ENCODE measurements at places on chromosomes 16 and 17.

DNA sequence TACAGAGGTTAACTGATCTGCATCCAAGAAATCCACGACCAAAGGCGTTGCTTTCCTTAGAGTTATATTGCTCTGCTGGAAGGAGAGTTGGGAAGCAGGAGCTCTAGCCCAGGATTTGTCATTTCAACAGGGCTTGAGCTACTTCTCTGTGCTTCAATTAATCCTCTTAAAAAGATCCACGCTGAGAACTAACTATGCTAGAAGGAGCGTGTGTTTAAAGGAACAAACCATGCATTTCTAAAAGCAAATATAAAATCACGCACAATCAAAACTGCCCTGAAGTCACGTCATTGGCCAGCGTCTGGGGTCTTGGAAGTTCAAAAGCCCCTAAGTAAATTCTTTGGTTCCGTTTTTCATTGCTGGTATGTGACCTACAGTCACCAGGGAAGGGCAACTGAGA is 1.1 kb downstream of the ARL6IP1 start:
- DNase-seq: no peak

DNA sequence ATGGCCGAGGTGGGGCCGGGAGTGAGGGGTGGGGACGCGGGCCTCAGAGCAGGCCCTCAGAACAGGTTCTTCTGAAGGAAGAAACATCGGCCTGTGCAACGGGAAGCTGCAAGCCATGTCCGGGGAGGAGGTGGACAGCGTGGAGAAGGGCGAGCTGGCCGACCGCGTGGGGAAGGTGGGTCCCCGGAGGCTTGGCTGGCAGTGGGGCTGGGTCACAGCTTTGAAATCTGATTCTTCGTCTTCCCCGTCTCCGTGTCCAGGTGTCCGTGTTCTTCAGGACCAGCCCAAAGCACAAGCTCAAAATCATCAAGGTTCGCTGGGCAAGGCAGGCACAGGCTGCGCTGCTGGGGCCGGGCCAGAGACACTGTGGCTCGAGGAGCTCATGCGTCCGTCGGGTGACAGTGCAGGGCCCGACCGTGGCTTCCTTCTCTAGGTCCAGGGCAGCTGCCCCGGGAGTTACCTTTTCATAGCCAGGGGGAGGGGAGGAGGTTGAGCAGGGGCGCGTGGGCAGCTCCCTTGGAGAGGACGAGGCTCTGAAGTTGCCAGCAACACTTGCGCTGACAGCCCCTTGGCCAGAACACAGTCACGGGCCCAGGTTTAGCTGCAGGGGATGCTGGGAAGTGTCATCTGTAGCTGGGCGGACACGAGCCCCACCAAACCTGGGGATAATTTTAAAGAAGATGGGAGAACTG is 51.3 kb downstream of the MEAK7 start:
- DNase-seq: no peak

DNA sequence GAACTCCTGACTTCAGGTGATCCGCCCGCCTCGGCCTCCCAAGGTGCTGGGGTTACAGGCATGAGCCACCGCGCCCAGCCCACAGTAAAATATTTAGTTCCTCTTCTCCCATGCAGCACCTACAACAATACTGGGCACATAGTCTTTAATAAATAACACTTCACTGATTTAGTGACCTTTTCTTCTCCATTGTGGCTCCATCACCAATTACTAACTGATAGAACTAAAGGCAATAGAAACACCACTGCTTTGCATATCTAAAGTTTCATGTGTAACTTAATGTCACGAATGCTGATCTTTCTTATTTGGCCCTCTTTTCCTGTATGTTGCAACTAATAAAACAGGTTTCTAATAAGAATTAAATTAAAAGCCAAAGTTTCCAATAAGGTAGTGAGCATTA is 38.9 kb downstream of the TRIM37 start:
- DNase-seq: no peak

DNA sequence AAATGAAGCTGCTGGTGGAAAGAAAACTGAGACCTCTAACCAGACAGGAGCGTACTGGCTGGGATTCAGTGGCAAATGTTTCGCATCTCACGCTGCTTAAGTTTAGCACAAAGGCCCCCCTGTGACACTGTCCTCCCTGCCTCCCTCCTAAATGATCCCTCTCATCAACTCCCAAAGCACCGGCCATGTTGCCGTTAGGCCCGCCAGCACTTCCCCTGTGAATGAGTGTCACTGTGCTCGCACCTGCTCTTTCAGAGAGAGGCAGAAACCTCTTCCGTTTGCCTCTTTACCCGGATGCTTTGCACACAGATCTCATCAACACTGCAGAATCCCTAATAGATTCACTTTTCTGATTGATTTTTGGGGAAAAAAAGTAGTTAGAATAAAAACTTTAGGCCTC is 26.5 kb downstream of the MBTPS1 start:
- no peak for DNase-seq

- no peak for DNase-seq
These were observed 110.6 kb downstream of the PRKCA start for GRCh38 chr17:66412857-66413558.

- no peak for DNase-seq
These were observed 93.3 kb downstream of the TNFRSF13B start for GRCh38 chr17:16878606-16879005.

DNA sequence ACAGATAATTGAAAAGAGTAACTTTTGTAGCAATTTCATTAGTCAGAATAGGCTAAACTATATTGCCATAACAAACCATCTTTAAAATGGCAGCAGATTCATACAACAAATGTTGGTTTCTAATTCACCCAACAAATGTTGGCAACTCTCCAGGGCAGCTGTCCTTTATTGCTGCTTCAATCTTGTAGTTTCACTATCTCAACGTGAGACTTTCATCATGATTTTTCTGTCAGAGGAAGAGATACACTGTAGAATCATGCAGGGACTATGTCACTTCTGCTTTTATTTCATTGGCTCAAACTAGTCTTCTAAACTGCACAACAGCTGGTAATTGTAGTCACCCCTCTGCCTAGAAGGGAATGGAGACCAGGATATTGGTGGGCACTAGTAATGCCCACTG is 174.2 kb downstream of the TANC2 start:
- no peak for DNase-seq

DNA sequence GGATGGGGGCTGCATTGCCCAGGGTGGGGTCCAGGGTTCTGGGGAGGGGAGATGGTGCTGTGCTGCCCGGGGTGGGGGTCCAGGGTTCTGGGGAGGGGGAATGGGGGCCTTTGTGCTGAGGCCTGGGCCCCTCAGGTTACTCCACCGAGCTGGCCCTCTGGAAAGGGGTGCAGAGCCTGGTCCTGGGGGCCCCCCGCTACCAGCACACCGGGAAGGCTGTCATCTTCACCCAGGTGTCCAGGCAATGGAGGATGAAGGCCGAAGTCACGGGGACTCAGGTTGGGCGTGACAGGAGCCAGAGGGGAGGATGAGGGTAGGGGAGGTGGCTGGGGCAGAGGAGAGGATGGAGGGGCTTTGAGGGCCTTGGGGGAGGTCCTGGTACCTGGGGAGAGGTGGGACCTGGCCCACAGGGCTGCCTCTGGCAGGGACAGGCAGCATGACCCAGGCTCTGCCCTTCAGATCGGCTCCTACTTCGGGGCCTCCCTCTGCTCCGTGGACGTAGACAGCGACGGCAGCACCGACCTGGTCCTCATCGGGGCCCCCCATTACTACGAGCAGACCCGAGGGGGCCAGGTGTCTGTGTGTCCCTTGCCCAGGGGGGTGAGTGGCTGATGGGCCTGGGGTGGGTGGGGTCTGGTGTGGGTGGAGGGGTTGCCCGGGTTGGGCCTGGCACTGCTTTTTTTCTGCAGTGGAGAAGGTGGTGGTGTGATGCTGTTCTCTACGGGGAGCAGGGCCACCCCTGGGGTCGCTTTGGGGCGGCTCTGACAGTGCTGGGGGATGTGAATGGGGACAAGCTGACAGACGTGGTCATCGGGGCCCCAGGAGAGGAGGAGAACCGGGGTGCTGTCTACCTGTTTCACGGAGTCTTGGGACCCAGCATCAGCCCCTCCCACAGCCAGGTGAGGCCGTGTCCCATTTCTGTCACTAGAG is 7.8 kb downstream of the ITGAX start:
- no peak for DNase-seq

DNA sequence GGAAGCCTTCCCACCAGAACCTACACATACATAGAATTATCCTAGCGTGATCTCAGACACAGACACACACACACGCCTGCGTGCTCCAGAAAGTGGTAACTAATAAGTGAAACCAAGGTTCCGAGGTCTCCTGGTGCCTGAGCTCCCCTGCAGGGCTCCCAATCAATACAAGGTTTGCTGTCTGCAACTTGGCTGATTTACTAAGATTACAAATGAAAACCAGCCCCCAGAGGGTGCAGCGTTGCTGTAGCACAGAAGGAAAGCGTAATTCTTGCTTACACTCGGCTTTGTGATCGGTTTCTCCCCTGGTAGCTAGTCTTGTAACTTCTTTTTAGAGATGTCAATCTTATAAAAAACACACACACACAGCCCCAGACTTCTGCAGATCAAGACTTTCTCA is 334.1 kb upstream of the XYLT1 start:
- DNase-seq: no peak
